Activated T-cell treated with anti-CD3 and anti-CD28 coated beads for 1 hour (primary cell): ENCODE measurements at places on chromosomes 5 and 9.

- DNase-seq = no peak
These were observed 271.3 kb downstream of the ZSWIM6 start for GRCh38 chr5:61603211-61603908.

DNA sequence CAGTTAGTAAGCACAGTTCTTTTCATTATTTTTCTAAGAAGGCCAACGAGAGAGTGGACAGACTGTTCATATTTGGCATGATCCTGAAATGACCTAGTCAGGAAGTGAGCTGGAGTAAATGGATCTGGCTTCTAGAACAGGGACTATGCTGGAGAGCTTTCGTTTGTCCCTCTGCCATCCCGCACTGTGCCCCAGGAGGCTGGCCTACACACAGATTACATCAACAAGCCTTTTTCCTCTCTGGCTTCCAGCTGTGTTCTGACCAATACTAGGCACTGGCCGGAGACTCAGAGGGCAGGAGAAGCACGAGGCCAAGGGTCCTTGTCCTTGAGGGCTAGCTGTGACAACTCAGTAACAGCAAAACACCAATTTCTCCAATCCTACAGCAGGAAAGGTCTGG lies 127.8 kb downstream of the MED27 start:
- DNase-seq = no peak

DNA sequence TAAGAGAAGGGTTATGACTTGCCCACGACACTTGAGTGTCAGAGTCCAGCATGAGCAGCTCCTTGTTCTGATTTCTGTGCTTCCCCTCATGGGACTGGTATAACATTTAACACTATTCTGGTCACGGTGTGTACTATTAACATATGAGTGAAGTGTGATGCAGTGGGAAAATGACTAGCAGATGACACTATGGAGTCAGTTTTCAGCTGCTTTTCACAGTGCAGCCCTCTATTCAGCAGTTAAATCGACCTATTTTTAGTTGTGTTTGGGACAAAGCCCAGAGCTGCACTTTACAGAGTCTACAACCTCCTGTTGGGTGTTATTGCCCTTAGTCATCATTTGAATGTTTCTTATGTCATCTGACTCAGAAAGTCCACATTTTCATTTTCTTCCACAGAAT lies 59.1 kb downstream of the CHSY3 start:
- DNase-seq = no peak

- no peak for DNase-seq
These were observed 107.6 kb upstream of the COL5A1 start for GRCh38 chr9:134533850-134534588.

DNA sequence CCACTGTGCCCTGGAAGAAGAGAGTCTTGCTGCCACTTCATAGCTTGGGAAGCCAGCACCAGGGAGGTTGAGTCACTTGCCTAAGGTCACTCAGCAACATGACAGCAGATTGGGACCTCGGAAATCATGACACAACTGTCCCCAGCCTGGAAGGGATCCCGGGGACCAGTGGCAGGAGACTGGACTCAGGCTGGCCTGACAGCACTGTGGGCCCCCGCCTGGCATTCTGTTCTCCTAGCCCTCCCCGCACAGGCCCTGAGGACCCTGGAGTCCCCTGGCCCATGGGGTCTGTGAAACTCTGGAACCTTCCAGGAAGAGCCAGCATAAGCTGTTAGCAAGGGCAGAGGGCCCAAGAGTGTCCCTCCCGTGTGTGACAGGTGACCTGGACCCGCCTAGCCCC lies 64.9 kb downstream of the COL5A1 start:
- no peak for DNase-seq

DNA sequence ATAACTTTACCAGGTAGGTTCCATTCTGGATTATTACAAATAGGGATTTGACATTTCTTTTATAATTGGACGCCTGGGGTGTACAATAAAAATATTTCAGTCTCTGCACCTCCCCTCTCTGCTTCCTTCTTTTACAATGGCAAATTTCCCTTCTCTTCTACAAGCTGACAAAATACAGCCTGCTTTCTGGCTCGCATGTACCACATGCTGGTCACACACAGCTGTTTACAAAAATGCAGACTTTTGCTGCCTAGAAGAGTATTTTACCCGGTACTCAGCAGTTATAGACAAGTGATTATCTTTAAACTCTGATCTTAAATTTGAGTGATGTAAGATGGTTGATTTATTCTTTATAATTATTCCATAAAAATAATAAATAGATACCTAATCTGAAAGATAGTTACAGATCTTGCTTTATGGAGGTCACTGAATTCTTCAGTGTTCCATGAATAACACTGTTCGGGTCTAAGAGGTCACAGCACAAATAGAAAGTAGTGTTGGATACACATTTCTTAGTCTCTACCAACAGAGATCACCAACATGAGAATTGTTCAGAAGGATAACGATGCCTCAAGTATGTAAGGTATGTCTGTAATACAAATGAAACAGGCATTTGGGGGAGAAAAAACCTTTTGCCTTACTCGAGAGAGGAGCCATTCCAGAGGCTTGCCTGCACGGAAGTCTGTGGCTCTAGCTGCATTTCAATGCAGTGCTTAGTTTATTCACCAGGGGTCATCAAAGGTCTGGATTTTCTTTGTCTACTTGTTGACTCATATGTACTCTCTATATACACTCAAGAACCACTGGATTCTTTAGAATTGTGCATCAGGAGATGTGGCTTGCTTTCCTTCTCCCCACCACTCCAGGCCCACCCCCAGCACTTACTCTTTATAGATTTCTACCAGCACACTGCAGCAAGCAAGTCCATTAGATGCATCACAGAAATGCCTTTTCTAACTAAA lies 206.6 kb upstream of the RFX3 start:
- peak; percentile 1 for DNase-seq
